ENCODE measurements at places on chromosomes 7 and 10.

- no peak for DNase-seq
Measured at GRCh38 chr10:114749510-114749909, 72.1 kb upstream of the FHIP2A start.

GRCh38 chr7:95454438-95455045, 19.7 kb upstream of the PON2 start:
- no peak for DNase-seq

- peak; percentile 52 for DNase-seq
Measured at GRCh38 chr10:17200001-17200911, 1.2 kb downstream of the TRDMT1 start.

- peak; percentile 49 for DNase-seq
Measured at GRCh38 chr7:141145630-141145982, 71.7 kb downstream of the TMEM178B start.

DNA sequence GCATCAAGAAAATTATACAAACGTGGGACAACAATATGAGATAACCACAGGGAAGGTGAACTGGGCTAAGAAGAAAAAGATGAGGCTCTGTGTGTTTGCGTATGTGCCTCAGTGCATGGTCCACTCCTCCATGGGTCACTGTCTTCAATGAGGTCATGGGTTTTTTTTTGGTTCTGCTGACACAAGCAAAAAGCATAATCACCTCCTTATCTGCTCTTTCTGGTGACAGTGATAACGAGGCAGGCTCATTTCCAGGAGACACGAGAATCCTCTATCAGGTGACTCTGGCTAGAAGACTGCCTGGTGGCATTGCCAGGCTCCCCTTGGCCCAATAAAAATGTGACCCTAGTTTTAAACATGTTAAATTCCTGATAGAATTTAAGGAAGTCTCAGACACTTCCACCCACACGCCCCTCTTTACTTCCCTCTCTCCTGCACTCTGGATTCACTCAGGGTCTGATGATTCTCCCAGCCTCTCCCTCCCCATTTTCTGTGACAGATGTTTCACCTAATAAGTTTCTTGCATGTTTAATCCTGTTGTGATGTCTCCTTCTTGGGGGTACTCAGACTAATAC, 35.3 kb upstream of the CDCA7L start:
- DNase-seq = no peak

GRCh38 chr10:11893749-11894278, 70.7 kb downstream of the PROSER2 start:
- DNase-seq = no peak

DNA sequence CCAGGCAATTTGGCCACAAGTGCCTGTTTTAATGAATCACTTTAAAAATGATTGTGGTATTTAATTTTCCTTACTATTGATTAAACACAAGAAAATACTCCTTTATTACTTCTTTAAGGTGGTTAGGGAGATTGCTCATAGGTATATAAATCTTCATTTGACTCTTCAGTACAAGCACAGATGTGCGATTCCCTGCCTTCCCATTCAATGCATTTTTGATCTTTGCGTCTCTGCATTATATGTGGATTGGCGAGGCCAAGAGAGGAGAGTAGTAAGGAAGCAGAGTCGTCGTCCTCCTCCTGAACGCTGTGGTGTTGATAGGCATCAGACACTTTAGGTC, 683.7 kb downstream of the LRMDA start:
- no peak for DNase-seq

- no peak for DNase-seq
Measured at GRCh38 chr7:66379542-66380160, 174.5 kb downstream of the TPST1 start.

DNA sequence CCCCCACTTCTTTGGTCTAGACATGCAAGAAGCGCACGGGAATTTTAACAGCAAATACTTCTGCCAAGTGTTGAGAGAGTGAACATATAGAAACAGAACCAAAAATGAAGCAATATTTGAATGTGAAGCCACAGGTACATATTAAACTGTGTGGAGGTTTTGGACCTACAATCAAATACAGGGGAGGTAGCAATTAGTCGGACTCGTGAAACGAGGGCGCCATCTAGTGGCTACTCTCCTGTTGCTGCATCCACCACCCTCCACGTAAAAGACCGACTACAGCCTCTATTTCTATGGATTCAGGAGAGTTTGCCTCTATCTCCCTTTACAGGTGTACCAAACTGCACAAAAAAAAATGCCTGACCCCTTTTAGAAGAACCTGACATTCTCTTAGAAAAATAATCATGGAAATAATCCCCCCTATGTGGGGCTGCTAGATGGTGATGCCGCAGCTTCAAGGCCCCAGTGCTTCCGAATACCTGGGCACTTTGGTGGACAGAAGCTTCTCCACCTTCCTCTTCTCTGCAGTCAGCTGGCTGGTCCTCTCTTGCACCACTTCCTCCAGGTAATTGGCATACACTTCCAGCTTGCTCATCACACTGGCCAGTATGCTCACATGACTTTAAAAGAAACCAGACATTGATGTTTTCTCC, 31.7 kb downstream of the TECTB start:
- peak; percentile 56 for DNase-seq

- DNase-seq = peak; percentile 97
Measured at GRCh38 chr10:3071405-3072198, 4.3 kb downstream of the PFKP start.

- DNase-seq = no peak
Measured at GRCh38 chr7:132590162-132590561, 13.9 kb upstream of the PLXNA4 start.

- no peak for DNase-seq
Measured at GRCh38 chr10:58951746-58952145, 224.7 kb upstream of the PHYHIPL start.

GRCh38 chr10:44742248-44742647, 168.9 kb upstream of the TMEM72 start:
- DNase-seq = no peak

DNA sequence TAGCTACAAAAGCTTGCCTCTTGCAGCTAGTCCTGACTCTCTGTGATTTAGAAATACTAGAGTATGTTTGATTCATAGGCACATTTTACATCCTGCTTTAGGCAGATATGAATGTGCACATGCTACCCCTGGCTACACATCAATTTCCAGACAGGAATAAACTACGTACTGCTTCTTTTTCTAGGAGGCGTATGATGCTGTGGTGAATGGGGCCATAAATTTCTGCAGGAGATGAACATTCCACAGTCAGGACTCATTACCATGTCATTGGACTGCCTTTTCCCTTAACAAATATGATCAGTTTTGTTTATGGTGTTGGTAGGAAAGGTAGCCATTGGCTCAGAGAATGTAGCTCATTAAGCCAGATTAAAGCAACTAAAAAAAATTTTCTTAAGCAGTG, 50.1 kb upstream of the IFRD1 start:
- DNase-seq = peak; percentile 51

GRCh38 chr10:125023862-125024496, 82.1 kb downstream of the ZRANB1 start:
- no peak for DNase-seq

GRCh38 chr7:7911369-7912123, 57.0 kb upstream of the GLCCI1 start:
- peak; percentile 71 for DNase-seq

DNA sequence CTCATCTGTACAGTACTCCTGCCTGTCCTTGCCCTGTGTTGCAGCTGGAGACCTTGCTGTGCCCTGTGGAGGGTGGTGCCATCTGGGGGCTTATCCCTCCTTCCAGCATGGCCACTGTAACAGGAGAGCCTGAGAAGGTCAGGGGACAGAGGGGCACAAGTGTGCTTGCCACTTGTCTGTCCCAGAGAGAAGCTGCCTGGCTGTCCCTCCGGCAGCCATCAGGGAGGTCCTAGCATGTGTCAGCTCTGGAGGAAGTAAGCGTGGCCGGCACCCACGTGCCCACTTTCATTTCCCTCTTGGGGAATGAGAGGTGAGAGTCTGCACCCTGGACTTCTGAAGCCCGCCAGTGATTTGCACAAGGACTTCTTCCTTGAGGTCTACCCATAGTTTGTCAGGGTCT, 97.0 kb upstream of the PPIF start:
- no peak for DNase-seq

DNA sequence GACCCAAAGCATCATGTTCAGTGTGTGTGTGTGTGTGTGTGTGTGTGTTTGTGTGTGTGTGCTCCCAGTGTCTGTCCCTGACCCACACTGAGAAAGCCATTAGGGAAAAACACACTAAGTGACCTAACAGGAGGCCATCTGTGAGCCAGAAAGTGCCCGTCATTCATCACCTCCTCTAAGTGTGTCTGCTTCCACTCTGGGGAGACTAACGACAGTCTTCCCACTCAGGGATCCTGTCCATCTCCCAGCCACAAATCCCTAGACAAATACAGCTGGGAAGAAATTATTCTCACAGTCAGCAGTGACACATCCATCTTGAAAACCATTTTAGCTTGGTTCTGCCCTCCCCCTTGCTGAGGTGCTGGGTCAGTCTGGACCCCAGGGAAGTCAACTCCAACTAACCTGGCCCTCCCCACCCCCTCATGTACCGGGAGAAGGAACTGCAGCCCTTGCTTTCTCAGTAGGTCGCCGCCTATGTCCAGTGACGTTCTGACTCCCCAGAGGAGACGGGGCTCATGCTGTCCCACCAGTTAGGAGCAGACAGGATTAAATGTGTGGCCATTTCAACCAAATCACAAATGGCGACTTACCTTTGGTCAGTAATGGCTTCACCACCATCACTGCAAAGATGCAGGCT, 296.5 kb upstream of the ZNF32 start:
- no peak for DNase-seq

DNA sequence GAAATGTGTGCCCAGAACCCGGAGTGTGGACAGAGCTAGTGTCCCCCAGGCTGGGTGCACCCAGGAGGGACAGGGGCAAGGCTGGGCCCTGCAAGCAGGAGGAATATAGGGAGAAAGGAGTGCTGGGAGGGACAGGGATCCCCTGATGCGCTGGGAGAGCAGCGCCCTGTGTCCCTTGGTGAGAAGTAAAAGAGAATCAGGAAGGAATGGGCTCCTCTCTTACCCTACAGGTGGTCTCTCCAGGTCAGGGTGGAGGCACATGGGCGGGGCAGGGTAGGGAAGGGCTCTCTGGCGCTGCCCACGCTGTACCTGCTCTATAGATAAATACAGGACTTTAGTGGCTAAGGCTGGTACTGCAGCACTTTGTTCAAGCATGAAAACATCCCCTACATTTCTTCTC, 753.8 kb downstream of the GRID1 start:
- DNase-seq = no peak

GRCh38 chr7:16421333-16422102, at the start of gene CRPPA:
Gene CRPPA, minus strand, starts transcription at chr7:16421538. Its CDS starts 216 bp downstream, at chr7:16421322.
- DNase-seq = no peak

GRCh38 chr7:50307368-50308032, 3.0 kb downstream of the IKZF1 start:
- no peak for DNase-seq

- DNase-seq = no peak
Measured at GRCh38 chr7:45001826-45002225, 1.8 kb downstream of the CCM2 start.

All from renal cortical epithelial cell (primary cell).